Stomach (tissue), 19 donors: ENCODE measurements at places on chromosomes 2 and 18. TPM values are rescaled to one million over a fixed set of nuclear protein-coding genes. Genes with fewer than 3 reads are reported as not detected.
A peak's percentile ranks its signal among the peaks of the same experiment; 100 is the strongest.

DNA sequence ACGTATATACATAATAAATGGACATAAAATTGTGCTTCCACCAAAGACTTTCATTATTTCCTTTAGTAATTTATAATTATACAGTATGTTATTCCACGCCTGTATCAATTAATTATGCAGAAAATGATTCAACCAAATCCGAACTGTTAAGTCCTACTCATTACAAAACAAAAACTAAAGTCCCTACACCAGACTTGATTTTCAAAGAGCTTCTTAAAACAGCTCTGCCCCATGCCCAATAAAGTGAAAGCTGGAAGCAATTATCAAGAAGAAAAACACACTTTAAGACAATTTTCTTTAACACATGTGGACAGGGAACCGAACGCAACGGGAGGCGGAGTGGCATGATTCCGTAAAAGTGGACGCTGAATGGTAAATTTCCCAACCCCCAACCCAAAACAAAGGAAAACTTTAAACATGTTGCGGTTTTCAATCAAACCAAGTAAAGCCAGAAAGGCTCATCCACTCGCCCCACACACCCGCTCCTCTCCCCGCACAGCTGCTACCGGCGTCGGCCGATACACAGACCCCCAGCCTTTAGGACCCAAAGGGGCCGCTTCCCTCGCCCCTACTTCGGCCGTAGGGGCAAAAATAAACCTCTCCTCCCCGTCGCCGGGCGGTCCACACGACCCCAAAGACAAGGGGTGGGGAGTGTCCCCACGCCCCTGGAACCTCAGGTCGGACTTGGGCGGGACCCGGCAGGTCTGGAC, 705 bp downstream of the YES1 start:
- peak; percentile 65 for DNase-seq

DNA sequence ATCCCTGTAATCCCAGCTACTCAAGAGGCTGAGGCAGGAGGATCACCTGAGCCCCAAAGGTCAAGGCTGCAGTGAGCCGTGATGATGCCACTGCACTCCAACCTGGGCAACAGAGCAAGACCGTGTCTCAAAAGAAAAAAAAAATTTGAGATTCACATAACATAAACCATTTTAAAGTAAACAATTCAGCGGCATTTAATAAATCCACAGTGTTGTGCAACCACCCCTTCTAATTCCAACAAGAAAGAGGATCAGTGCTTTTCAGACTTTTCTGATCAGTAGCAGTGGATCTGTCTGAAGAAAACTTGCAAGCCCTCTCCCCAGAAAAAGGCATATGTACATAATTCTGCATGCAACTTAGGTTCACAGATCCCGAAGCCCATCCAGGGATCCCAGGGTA, 7.2 kb upstream of the SAG start:
- DNase-seq = no peak

DNA sequence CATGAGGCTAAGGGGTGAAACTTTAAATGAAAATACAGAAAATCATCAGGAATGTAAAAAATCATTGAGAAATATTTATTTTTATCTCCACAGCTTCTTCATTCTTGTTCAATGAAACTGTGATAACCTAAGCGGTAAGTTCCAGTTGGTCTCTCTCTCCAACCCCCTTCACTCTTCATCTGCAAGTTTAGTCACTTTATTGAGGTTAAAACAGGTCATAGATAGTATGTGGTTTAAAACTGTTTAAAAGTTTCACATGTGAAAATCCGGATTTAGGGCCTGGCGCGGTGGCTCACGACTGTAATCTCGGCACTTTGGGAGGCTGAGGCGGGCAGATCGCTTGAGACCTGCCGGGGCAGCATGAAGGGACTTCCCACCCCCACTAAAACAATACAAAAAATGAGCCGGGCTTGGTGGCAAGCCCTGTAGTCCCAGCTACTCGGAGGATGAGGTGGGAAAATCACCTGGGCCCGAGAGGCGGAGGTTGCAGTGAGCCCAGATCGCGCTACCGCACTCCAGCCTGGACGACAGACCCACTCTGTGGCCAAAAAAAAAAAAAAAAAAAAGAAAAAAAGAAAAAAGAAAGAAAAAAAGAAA, 1.6 kb upstream of the PHLPP1 start:
- DNase-seq = no peak

DNA sequence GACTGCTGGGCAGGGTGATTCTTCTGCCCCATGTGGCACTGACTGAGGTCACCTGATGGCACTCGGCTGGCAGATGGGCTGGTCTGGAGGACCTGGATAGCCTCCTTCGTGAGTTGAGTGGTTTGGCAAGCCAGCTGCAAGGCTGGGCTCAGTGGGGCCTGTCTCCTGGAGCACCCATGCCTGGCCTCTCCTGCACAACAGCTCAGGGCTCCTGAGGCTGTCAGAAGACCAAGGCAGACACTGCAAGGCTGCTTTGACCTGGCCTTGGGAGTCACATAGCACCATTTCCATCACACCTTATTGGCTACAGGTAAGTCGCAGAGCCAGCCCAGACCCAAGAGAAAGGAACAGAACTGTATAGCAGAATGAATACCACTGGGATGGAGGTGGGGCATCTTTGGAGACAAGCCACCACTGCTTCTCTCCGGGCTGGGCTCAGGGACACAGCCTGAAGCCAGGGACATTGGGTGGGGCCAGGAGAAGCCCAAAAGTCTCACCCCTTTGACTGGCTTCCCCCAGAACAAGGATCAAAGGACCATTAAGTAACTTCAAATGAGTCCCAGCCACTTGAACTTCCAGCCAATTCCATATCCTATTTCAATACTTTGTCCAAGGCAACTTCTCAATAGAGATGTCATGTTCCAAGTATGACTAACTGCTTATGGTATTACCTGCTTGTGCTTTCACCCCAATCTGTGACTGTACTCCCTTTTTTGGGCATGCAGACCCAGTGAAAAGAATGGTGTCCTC, 156.3 kb downstream of the CABLES1 start:
- DNase-seq = no peak

GRCh38 chr2:71347517-71347916, 15.9 kb downstream of the ZNF638 start:
- DNase-seq = no peak

DNA sequence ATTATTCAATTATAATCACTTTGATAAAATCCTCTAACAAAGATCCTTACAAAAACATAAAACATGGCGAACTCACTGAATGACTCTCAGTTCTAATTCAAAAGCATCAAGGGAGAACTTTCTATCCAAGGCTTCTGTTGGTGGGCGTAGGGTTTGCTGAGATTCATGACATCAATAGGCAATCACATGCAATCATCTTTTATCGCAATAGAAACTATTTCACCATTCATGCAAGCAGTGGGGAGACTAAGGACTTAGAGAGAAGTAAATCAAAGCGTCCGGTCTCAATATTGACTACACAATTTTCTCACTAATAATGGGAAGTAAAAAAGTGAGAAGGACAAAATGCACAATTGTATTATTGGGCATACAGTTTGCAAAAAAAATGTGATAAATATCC, 168.7 kb downstream of the SCG2 start:
- no peak for DNase-seq

GRCh38 chr18:64171576-64171975, 22.7 kb upstream of the LINC00305 start:
- no peak for DNase-seq

GRCh38 chr2:38056216-38056615, 19.7 kb downstream of the CYP1B1 start:
- no peak for DNase-seq

GRCh38 chr2:2184549-2185249, 146.4 kb downstream of the MYT1L start:
- peak; percentile 77 for DNase-seq

DNA sequence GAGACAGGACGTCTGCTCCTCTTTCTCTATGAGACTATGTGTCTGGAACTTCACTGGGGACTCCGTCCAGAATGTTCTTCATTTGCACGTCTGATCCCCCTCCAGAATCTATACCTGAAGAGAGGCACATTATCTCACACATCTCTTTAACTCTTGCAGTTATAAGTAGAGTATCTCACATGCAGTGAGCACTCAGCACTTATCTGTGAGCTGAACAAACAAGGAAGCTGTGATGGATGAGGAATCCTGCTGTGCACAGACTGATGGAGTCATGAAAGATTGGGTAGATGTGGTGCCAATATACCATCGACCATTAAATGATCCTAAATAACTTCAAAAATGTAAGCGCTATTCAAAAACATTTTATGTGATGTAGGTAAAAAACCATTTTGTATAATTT, 888.3 kb upstream of the CELF4 start:
- no peak for DNase-seq

GRCh38 chr2:73333564-73333963, 40.2 kb upstream of the EGR4 start:
- no peak for DNase-seq

Gene IL1B
- total RNA-seq = 7.6 TPM

Gene CFC1
- not detected for total RNA-seq

Gene EVX2
- not detected for total RNA-seq

Gene KIAA2012
- total RNA-seq = not detected

Gene CSRNP3
- 9.9 TPM for total RNA-seq

Gene DSG1
- 1.8 TPM for total RNA-seq

Gene CIB4
- total RNA-seq = not detected
